Activated naive CD8-positive, alpha-beta T cell treated with anti-CD3 and anti-CD28 coated beads for 36 hours (primary cell): ENCODE measurements at places on chromosomes 4 and X.
A peak's percentile ranks its signal among the peaks of the same experiment; 100 is the strongest.

GRCh38 chrX:68853665-68854251 lies 24.9 kb downstream of the EFNB1 start:
- no peak for DNase-seq
- no peak overlapping the region for H3K4me3 ChIP-seq
- no peaks in the 10 kb centered on the region for H3K36me3 ChIP-seq
- H3K27ac ChIP-seq: no peak overlapping the region
- no peaks in the 10 kb centered on the region for H3K27me3 ChIP-seq

GRCh38 chrX:136386826-136387225 lies 86.1 kb downstream of the ADGRG4 start:
- H3K36me3 ChIP-seq: no peaks in the 10 kb centered on the region
- H3K4me1 ChIP-seq: no peaks in the 10 kb centered on the region
- no peak overlapping the region for H3K27ac ChIP-seq
- H3K27me3 ChIP-seq: peaks cover 8% of the 10 kb centered on the region

DNA sequence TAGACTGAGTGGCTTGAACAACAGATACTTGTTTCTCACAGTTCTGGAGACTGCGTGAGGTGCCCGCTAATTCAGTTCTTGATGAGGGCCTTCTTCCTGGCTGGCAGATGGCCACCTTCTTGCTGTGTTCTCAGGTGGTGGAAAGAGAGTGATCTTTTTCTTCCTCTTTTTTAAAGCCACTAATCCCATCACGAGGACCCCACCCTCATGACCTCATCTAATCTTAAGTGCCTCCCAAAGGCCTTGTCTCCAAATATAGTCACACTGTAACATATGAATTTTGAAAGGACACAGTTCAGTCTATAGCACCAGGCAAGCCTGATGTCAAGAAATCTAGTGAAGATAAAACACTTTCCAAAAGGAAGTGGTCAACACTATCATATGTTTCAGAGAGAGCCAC lies 12.4 kb downstream of the VAMP7 start:
- DNase-seq: no peak
- H3K4me1 ChIP-seq: peaks cover 6% of the 10 kb centered on the region
- peaks cover 20% of the 10 kb centered on the region for H3K36me3 ChIP-seq
- no peak overlapping the region for H3K27ac ChIP-seq
- H3K4me3 ChIP-seq: no peak overlapping the region
- no peaks in the 10 kb centered on the region for H3K27me3 ChIP-seq

GRCh38 chrX:123184219-123184865 lies at the start of gene GRIA3:
GRIA3 (plus strand) TSS chrX:123184278; CDS start chrX:123184536, 258 bp downstream.
- H3K4me3 ChIP-seq: peak within 1 kb of the TSS; percentile 69
- H3K27me3 ChIP-seq: peaks cover 53% of the 10 kb centered on the region
- H3K27ac ChIP-seq: no peak within 1 kb of the TSS
- no peak for DNase-seq

DNA sequence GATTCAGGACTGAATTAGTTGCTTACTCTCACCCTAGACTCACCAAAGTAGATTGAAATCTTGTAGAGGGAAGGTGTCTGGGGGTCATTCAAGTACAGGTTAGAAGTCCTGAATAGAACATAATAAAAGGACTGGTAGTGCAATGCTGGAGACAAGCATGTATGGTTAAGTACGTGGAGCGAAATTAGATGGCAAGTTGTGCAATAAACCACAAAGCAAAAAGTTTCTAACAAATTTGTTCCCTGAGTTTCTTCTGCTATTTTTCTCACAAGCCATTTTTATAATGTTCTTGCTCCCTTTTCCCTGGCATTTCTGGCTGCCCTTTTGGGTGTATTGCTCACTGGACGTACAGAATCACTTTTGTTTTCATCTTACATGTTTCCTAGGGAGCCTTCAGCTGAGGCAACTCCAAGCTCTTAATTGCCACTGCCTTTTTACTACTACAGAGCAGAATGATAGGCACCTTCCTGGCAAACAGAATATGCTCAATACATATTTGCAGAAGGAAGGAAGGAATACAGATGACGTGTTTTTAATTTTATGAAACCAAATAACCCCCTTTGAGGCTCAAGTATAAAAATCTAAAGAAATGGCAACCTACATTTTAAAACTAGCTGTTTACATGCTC lies 23.4 kb downstream of the LANCL3 start:
- no peak overlapping the region for H3K4me3 ChIP-seq
- H3K36me3 ChIP-seq: no peaks in the 10 kb centered on the region
- peaks cover 12% of the 10 kb centered on the region for H3K27me3 ChIP-seq
- no peaks in the 10 kb centered on the region for H3K4me1 ChIP-seq
- no peak for DNase-seq

- no peak overlapping the region for H3K4me3 ChIP-seq
- no peak for DNase-seq
- no peaks in the 10 kb centered on the region for H3K27me3 ChIP-seq
- no peak overlapping the region for H3K27ac ChIP-seq
Observed at GRCh38 chr4:182862141-182862875, 54.9 kb downstream of the DCTD start.

- no peaks in the 10 kb centered on the region for H3K36me3 ChIP-seq
- H3K4me3 ChIP-seq: no peak overlapping the region
- no peaks in the 10 kb centered on the region for H3K27me3 ChIP-seq
- no peaks in the 10 kb centered on the region for H3K4me1 ChIP-seq
- H3K27ac ChIP-seq: no peak overlapping the region
Observed at GRCh38 chr4:37157476-37158167, 86.9 kb upstream of the NWD2 start.

GRCh38 chr4:36747277-36748129 lies 466.1 kb downstream of the DTHD1 start:
- DNase-seq: no peak
- H3K27ac ChIP-seq: no peak overlapping the region
- H3K27me3 ChIP-seq: no peaks in the 10 kb centered on the region
- H3K4me3 ChIP-seq: no peak overlapping the region

DNA sequence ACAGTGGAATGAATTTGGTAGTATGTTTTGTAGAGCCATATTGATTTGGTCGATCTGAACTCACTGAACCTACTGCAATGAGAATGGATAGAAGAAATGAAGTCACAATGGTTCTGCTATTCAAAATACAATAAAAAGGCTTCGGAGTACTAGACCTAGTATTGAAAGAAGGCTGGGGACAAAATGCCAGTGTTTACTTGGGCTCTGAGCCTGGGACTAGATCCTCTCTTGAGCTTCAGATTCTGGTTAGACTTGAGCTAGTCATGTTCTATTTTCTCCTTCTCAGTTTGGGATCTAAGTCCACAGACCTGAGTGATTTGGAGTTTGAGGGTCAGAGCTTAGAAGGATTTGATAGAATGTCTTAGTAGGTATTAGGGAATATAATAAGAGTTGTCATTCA lies 9.9 kb downstream of the INTS12 start:
- DNase-seq: no peak
- H3K27me3 ChIP-seq: no peaks in the 10 kb centered on the region
- H3K4me3 ChIP-seq: no peak overlapping the region
- H3K4me1 ChIP-seq: peaks cover 3% of the 10 kb centered on the region
- H3K27ac ChIP-seq: peak overlapping the region; percentile 16
- H3K36me3 ChIP-seq: peaks cover 12% of the 10 kb centered on the region

DNA sequence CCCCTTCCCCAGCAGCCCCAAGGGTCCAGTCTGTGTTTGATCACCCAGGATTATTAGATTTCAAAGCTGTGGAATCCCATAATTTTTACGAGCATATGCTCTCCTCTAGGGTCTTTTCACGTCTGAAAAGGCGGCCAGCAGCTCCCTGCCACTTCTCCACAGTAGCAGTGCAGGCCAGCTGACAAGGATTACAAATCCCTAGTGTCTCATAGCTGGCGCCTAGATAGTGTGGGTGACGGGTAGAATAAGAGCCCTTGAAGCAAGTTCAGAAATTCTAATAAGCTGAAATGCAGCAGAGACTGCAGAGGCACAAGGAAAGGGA lies 79.4 kb downstream of the RLIM start:
- H3K4me3 ChIP-seq: no peak overlapping the region
- DNase-seq: no peak
- H3K27ac ChIP-seq: no peak overlapping the region
- no peaks in the 10 kb centered on the region for H3K27me3 ChIP-seq
- H3K4me1 ChIP-seq: peaks cover 16% of the 10 kb centered on the region

DNA sequence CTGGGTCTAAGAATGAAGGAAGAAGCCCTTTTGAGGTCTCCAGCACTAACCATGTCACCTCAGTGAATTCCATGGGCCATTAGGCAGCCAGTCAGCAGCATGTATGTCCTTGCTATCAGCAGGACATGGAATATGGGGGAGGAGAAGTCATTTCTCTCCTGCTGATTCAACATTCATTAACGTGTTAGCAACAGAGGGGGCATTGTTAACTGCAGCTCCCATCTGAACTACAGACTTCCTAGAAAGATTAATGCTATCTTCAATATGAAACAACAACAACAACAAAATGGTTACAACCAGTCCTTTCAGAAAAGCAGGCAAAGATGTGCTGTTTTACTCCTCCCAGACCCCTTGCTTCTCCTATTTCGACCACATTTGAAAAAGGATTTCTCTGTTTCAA lies 120.4 kb upstream of the SLC34A2 start:
- no peak for DNase-seq
- peaks cover 4% of the 10 kb centered on the region for H3K27me3 ChIP-seq
- no peaks in the 10 kb centered on the region for H3K4me1 ChIP-seq
- H3K4me3 ChIP-seq: no peak overlapping the region
- H3K27ac ChIP-seq: no peak overlapping the region

DNA sequence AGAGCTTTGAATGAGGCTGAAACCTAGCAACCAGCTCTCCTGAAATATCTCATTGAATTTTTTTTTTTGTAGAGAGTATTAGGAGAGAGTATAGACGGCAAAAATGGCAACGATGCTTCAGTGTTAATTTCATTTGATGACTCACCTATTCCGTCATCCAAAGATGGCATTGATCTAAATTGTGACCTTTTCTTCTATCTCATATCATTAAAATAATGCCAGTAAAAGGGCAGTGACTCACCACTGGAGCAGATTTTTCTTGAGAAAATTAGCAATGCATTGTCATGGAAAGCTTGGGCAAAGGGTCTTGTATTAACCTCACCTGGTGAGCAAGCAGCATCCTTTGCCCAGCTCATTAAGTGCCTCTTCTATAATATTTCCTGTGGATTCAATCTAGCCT lies 19.6 kb downstream of the VMA21 start:
- no peak overlapping the region for H3K4me3 ChIP-seq
- H3K4me1 ChIP-seq: peaks cover 11% of the 10 kb centered on the region

DNA sequence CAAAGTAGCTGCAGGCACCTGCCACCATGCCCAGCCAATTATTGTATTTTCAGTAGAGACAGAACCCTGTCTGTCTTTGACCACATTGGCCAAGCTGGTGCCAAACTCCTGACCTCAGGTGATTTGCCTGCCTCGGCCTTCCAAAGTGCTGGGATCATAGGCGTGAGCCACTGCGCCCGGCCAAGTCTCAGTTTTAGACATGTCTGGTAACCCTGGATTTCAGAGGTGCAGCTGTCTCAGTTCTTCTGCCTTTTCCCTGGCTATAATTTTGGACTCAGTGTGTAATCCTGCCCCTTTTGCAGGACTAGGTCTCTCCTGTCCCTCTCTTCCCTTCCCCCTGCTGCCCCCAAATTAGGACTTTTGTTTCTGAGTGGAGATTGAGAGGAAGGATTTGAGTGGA lies 46.6 kb downstream of the FAM193A start:
- no peaks in the 10 kb centered on the region for H3K27me3 ChIP-seq
- no peak for DNase-seq
- H3K27ac ChIP-seq: no peak overlapping the region
- peaks cover 33% of the 10 kb centered on the region for H3K4me1 ChIP-seq
- peaks cover 26% of the 10 kb centered on the region for H3K36me3 ChIP-seq
- no peak overlapping the region for H3K4me3 ChIP-seq

DNA sequence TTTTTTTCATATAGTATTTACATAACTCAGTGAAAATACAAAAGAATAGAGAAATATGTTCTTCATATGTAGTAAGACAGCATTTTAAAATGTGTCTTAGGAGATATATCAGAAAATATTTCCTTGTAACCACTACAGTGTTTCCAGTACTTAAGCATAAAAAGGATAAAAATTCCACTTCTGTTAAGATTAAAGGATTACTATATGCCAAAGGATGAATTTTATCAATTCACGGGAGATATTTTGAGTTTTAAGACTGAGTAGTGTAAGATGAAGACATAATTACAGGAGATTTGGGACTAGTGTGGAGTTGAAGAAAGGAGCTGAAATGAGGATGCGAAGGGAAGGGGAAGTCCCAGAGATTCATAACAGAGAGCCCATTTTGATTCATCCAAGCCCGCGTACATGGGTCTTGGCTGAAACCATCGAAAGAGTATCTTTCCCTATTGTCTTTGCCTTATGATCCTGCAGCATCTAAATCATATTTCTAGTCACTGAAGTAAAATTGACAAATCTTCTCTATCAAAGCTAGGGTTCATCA lies 58.7 kb downstream of the MAD2L1 start:
- H3K4me1 ChIP-seq: no peaks in the 10 kb centered on the region
- no peak overlapping the region for H3K27ac ChIP-seq
- no peak overlapping the region for H3K4me3 ChIP-seq
- H3K36me3 ChIP-seq: no peaks in the 10 kb centered on the region
- no peaks in the 10 kb centered on the region for H3K27me3 ChIP-seq
- no peak for DNase-seq

- peaks cover 10% of the 10 kb centered on the region for H3K27me3 ChIP-seq
- H3K4me3 ChIP-seq: no peak overlapping the region
- no peak for DNase-seq
- H3K4me1 ChIP-seq: no peaks in the 10 kb centered on the region
Observed at GRCh38 chrX:100672966-100673365, 29.0 kb downstream of the SRPX2 start.

- H3K27ac ChIP-seq: no peak overlapping the region
- no peak overlapping the region for H3K4me3 ChIP-seq
- no peak for DNase-seq
- H3K4me1 ChIP-seq: no peaks in the 10 kb centered on the region
- peaks cover 6% of the 10 kb centered on the region for H3K27me3 ChIP-seq
- H3K36me3 ChIP-seq: no peaks in the 10 kb centered on the region
Observed at GRCh38 chr4:5749568-5749967, 38.6 kb downstream of the EVC start.

- peaks cover 3% of the 10 kb centered on the region for H3K4me1 ChIP-seq
- no peak overlapping the region for H3K27ac ChIP-seq
- H3K36me3 ChIP-seq: no peaks in the 10 kb centered on the region
Observed at GRCh38 chr4:88759039-88759894, 61.6 kb upstream of the NAP1L5 start.

DNA sequence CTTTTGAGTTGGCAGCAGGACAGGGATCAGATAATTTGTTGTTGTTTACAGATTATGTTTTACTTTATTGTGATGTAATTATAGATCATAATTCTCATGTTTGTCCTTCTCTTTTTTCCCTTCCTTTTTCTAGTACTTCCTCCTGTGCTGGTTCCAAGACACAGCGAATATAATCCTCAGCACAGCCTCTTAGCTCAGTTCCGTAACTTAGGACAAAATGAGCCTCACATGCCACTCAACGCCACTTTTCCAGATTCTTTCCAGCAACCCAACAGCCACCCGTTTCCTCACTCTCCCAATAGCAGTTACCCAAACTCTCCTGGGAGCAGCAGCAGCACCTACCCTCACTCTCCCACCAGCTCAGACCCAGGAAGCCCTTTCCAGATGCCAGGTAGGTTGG lies 58.0 kb downstream of the SMAD1 start:
- no peak for DNase-seq
- H3K27me3 ChIP-seq: peaks cover 19% of the 10 kb centered on the region
- H3K4me1 ChIP-seq: no peaks in the 10 kb centered on the region
- no peak overlapping the region for H3K4me3 ChIP-seq

- no peak overlapping the region for H3K27ac ChIP-seq
- H3K4me1 ChIP-seq: no peaks in the 10 kb centered on the region
- H3K27me3 ChIP-seq: no peaks in the 10 kb centered on the region
- DNase-seq: no peak
- H3K36me3 ChIP-seq: no peaks in the 10 kb centered on the region
Observed at GRCh38 chrX:133323431-133323830, 91.9 kb downstream of the GPC4 start.
